ENCODE measurements at places on chromosomes 13 and 19. TPM values are rescaled to one million over a fixed set of nuclear protein-coding genes. Genes with fewer than 3 reads are reported as not detected.

Gene ZGLP1
- total RNA-seq: 2.6 TPM

Gene KLK12
- not detected for total RNA-seq

Gene GARIN5B
- total RNA-seq: 0.08 TPM

Gene FFAR3
- total RNA-seq: not detected

Gene REEP6
- 2.2 TPM for total RNA-seq

Gene OR4F17
- total RNA-seq: not detected

Gene UBAC2
- total RNA-seq: 67.4 TPM

Gene LILRA1
- total RNA-seq: 0.36 TPM

Gene MTIF3
- total RNA-seq: 13.6 TPM

Gene LILRB3
- 1.3 TPM for total RNA-seq

Gene MIA
- total RNA-seq: not detected

Gene RNF225
- 0.55 TPM for total RNA-seq

Gene TMEM238
- 14.3 TPM for total RNA-seq

Gene VSIG10L
- total RNA-seq: 0.14 TPM

Gene C1QTNF9B
- not detected for total RNA-seq

Gene SLC10A2
- not detected for total RNA-seq

Gene LAIR1
- 14.4 TPM for total RNA-seq

Gene PROZ
- not detected for total RNA-seq

Gene LSM4
- 40.2 TPM for total RNA-seq

Gene OR10H4
- total RNA-seq: not detected

Gene ATP4B
- total RNA-seq: not detected

Gene TICAM1
- total RNA-seq: 14.7 TPM

Gene ERICH4
- total RNA-seq: not detected

Gene ZNF492
- total RNA-seq: 1.1 TPM

Gene RDH13
- total RNA-seq: 7.4 TPM

Gene CD22
- 0.67 TPM for total RNA-seq

Gene F7
- not detected for total RNA-seq

Gene TLE2
- total RNA-seq: 25.0 TPM

Gene PBX4
- 50.1 TPM for total RNA-seq

Gene TYROBP
- 6.0 TPM for total RNA-seq

Gene HIPK4
- 0.08 TPM for total RNA-seq

Gene OR10H1
- total RNA-seq: 0.08 TPM

Gene MBD3L3
- total RNA-seq: not detected

Gene CALR3
- total RNA-seq: not detected

Gene ANGPTL8
- total RNA-seq: not detected

Gene CYP4F8
- not detected for total RNA-seq

Gene GAPDHS
- total RNA-seq: not detected

Gene SHISA2
- total RNA-seq: 0.92 TPM

Gene ZNF486
- total RNA-seq: 3.0 TPM

Gene NDUFA7
- total RNA-seq: 42.7 TPM

Gene MPV17L2
- 3.9 TPM for total RNA-seq

Gene OVOL3
- total RNA-seq: not detected

Gene CATSPERD
- total RNA-seq: not detected

Gene CXCL17
- not detected for total RNA-seq

Gene BICRA
- total RNA-seq: 22.0 TPM

Gene ADPRHL1
- total RNA-seq: 0.42 TPM

Gene EDDM13
- not detected for total RNA-seq

Gene KLK6
- total RNA-seq: not detected

Gene ZNF569
- total RNA-seq: 5.0 TPM

Gene SPRED3
- total RNA-seq: 1.7 TPM

Gene BRME1
- total RNA-seq: 1.1 TPM

Gene GJA3
- not detected for total RNA-seq

Gene KLK14
- 0.22 TPM for total RNA-seq

Gene WASF3
- 0.08 TPM for total RNA-seq

All from CD4-positive, alpha-beta T cell (primary cell).